Gastrocnemius medialis (tissue), 4 donors: ENCODE measurements at places on chromosomes 16 and 17. TPM values are rescaled to one million over a fixed set of nuclear protein-coding genes. Genes with fewer than 3 reads are reported as not detected.
A peak's percentile ranks its signal among the peaks of the same experiment; 100 is the strongest.

DNA sequence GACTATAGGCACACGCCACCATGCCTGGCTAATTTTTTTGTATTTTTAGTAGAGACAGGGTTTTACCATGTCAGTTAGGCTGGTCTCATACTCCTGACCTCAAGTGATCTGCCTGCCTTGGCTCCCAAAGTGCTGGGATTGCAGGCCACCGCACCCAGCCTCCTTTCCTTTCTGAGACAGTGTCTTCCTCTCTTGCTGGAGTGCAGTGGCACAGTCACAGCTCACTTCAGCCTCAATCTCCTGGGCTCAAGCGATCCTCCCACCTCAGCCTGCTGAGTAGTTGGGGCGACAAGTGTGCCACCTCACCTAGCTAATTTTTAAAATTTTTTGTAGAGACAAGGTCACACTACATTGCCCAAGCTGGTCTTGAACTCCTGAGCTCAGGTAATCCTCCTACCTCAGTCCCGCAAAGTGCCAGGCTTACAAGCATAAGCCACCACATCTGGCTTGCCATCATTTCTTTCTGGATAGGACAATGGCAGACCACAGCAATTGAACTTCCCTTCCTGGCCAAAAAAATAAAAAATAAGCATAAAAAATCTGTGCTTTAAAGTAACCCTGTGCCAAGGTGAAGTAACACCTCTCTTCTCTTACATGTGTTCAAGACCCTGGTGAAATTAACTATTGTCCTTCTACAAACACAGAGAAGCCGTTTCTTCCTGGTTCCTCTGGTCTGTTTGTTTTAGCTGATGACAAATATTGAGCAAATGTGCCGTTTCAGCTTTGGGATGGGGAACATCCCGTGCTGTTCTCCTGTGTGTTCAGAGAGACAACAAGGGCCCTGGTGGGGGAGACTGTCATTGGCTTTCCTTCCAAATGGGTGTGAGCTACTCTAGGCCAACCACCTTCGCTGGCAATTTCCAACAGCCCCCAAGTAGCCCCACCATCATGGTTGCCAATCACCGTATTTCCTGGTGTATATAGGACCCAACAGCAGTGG is 60.2 kb downstream of the EMP2 start:
- DNase-seq, result no peak

- DNase-seq, result no peak
These were observed 4.3 kb downstream of the SPDYE4 start for GRCh38 chr17:8753976-8754440.

DNA sequence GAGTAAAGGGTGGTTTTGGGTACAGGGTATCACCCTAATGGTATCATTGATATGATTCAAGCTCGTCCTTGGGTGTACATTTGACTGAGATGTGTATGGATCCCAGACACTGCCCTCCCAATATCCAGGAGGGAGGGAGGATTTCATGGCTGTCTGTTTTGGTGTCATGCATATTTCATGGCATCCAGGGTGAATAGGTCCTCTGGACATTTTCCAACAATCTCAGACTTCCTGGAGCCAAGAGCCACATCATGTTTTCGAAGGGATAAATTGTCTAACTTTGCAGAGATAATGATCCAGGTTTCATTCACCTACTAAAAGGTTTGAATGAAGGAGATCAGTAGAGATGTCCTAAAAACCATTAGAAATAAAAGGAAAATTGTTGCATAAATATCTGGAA is 431.9 kb downstream of the SHISA9 start:
- DNase-seq, result no peak

DNA sequence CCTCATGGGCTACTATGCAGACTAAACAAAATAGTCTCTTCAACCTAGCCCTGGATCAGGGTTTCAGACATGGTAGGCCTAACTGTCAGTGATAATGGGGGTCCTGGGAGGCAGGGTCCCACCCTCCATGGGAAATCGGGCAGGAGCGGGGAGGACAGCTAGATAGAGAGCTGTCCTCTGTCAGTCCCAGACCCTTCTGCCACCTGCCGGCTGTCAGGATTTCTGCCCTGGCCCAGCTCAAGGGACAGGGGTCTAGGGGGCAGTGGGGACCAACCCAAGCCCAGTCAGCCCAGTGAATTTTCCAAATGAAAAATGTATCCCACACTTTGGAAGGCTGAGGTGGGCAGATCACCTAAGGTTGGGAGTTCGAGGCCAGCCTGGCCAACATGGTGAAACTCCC is 5.3 kb downstream of the CA7 start:
- no peak for DNase-seq

DNA sequence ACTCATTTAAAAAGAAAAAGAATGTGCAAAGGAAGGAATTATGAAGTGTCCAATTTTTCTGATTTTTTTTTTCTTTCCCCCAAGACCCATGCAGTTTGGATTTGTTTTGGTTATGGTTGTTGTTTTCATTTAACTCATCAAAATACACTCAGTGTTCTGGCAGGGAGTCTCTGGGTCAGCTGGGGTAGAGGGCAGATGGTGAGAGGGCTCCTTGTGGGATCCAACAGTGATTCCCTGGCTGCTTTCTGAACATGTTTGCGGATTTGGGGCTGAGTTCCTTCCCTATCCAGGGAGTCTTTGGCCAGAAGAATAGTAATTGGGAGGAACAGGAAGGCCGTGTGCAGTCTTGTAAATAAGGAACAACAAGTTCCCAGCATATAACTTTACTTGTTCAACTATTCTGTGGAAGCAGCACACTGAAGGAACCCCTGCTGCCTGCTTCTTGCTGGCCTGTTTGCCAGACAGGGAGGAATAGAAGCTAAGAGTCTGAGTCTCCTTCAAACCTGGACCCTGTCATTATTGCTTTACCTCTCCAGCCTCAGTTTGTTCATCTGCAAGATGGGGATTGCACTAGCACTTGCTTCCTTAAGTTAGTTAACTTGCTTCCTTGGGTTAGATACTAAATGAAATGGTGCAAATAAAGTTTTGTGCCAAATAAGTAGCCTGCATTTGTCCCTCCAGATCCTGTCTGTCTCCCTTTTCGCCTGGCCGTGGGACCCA is 32.1 kb downstream of the C17orf67 start:
- no peak for DNase-seq

GRCh38 chr17:81846743-81847689 is 12.2 kb upstream of the PPP1R27 start:
- no peak for DNase-seq

DNA sequence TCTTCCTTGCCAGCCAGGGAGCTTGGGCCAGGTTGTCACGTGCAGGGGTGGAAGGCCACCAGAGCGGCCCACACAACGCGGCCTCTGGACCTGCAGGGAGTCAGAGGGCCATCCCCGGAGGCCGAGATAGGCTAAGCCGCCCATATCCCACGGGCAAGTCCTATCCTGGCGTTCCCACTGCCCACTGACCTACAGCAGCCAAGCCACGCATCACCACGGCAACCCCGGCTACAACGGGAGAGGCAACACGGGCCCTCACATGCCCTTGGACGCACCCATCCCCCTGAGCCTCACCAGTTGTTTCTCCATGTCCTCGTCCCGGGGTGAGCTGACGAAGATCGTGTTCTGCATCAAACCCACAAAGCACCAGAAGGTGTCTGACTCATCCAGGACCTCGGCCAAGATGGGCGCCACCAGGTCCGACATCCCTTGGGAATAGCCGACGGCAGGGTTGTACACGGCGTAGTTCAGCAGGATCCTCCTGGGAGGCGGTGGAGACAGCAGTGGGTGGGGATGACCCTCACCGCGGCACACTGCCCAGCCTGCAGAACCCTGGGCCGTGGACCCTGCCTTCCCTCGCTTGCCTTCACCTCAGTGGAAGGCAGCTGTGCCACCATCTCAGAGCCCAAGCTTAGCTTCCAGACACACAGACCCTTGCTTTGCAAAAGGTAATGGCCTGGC is 88.2 kb downstream of the TBC1D16 start:
- DNase-seq, result no peak

DNA sequence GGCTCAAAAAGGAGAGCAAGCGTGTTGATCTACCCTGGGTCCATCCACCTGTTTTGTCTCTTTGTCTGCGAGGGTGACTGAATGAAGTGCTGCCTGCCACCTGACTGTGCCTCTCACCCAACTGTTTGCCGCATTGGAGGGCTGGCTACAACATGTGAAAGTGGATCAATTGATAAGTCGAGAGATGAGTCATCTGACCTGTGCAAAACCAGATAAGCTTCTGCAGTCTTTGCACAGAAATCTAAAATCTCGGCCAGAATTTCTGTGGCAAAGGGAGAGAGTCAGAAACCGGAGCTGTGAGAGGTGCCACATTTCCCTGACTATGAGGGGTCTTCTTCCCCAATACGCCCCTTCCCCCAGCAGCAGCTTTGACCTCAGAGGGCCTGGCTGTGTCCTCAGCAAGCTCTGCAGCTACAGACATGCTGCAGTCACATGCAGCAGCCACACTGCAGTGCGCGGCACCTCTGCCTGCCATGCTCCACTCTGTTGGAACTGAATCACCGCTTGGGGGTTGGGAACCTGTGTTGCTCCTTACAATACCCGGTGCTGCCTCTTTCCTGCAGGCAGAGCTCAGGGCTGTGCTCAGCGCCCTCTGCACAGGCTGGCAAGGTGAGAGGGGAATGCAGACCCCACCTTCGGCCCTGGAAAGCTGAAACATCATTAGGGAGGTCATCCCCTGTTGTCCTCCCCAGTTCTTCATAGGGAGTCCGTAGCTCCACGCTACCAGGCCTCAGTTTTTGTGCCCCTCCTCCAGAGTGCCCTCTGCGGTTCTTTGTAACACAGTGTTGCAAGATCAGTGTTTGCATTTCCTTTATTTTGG is 16.2 kb upstream of the HAS3 start:
- DNase-seq, result no peak

DNA sequence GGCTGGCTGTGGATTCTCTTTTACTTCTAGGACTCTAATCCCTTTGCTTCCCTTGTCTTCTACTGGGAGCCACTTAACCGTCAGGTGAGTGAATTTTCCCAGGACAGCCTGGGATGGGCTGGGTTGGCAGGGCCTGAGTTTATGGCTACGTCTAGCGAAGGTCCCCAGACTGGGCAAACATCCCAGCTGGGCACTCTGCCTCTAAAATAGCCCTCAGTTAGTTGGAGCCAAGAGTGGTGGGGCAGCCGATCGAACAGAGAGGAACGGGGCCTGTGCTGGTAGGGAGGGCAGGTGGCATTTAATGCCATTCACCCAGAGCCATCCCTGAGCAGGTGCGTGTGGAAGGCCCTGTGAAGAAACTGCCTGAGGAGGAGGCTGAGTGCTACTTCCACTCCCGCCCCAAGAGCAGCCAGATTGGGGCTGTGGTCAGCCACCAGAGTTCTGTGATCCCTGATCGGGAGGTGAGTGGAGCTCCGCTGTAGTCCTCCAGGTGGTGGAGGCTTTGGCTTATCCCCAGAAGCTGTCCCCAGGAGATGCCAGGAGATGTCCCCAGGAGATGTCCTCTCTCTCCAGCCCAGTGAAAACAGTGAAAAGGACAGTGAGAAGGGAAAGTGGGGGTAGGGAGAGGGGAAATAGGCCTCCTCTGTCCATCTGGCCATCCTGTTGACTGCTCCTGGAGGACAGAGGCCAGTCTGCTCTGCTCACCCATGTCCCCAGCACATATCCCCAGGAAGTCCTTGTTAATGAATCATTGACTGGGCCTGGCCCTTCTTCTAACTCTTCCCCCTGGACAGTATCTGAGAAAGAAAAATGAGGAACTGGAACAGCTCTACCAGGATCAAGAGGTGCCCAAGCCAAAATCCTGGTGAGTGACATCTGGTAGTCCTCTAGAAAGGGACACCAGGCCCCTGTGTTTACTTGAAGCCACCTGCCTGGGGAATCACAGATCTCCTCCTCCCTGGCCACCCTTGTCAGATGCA is 4.4 kb downstream of the PNPO start:
- DNase-seq, result no peak

DNA sequence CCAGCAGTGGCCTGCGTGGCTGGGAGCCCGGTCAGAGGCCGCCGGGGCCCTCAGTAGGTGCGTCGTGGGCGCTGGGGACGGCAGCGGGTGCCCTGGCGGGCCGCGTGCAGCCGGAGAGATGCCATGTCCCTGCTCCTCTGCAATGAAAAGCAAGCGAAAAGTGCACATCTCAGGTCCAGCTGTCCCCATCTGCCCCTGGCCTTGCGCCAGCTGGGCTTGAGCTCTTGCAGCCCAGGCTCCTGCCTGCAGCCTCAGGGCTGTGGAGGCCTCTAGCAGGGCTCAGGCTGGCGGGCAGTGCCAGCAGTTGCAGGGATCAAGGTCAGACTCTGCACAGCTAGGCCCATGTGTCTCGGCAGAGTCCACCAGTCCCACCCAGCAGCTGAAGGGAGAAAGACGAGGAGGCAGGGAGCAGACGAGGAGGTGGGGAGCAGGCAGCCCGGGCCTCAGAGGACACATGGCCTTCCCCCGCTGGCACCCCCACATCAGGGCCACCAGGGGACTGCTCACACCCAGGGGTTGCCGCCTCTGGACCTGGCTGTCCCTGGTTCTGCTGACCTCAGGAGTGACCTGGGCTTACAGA is 11.2 kb downstream of the SLC16A3 start:
- DNase-seq, result no peak

GRCh38 chr16:2003827-2004641 is 5.6 kb downstream of the ZNF598 start:
- peak; percentile 92 for DNase-seq

DNA sequence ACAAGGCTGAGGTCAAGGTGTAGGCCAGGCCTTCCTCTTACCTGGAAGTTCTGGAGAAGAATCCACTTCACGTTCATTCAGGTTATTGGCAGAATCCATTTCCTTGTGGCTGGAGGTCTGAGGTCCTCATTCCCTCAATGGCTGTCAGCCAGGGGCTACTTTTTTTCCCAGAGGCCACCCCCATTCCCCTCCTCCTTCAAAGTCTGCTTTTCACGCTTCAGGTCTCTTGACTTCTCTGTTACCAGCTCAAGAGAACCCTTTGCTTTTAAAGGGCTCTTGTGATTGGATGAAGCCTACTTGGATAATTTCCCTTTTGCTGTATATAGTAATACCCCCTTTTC is 55.1 kb upstream of the LGALS9 start:
- DNase-seq, result no peak

Gene ZNF205
- 4.9 TPM for total RNA-seq

Gene NPIPA2
- total RNA-seq, result 0.60 TPM

Gene GJD3
- 0.98 TPM for total RNA-seq

Gene METTL26
- total RNA-seq, result 127 TPM

Gene ANKRD40
- 103 TPM for total RNA-seq

Gene NPW
- not detected for total RNA-seq

Gene HSD17B1
- total RNA-seq, result not detected

Gene ADAD2
- not detected for total RNA-seq

Gene CDH5
- 24.3 TPM for total RNA-seq
